RCC 7860 (cell line): ENCODE measurements at places on chromosomes 12 and 14.

DNA sequence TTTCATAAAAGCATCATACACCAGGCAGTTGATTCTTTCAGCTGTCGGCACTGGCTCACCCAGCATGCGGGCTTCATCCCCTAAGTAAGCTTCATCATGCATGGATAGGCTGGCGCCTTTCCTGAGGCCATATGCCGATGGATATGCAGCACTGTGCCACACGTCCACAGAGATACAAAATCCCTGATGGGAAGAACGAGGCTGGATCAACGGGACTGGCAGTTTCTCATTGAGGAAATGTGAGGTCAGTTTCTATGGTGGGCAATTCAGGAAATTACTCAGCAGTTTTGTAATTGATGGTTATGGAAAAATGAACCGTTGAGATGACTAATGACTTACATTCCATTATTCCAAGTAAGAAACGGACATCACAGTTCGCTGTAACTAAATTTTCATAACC lies 453.8 kb downstream of the TMEM121 start:
- DNase-seq, result peak; percentile 86

DNA sequence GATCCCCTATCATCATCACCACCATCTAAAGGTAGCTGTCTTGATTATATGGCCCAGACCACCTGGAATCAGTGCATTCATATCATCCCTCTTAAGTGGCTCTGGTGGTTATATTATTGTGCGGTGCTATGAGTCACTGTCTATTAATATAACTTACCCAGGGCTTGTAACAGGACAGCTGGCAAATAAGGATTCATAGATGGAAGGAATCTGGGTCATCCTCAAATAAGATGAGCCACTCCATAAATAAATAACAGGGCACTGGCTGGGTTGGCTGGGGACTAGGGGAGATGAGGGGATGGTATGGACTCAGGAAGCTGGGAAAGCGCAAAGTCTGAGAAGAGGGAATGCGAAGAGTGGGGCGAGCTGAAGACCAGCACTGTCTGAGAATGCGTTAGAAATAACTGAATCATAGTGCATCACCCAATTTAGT lies 216.1 kb downstream of the NUAK1 start:
- DNase-seq, result peak; percentile 44

GRCh38 chr14:35435177-35435576 lies 30.6 kb upstream of the NFKBIA start:
- no peak for DNase-seq

DNA sequence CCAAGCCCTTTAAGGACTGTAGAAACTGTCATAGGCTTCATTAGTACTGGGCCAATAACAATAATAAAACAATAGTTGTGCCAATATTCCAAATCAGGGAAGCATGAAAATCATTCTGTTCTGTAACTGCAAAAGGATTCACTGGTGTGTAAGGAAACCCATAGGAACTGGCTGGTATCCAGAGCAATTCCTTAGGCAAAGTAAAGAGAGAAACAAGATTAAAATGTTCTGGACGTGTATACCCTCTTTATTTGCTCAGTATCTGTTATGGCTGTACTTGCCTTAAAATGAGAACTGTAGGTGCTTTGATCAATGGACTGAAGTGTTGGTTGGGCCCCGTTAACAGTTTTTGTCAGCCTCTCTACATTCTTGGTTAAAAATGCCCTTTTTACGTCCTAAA lies 72.4 kb upstream of the STAC3 start:
- DNase-seq, result no peak

GRCh38 chr14:68682166-68683103 lies 110.4 kb downstream of the ZFP36L1 start:
- peak; percentile 78 for DNase-seq

DNA sequence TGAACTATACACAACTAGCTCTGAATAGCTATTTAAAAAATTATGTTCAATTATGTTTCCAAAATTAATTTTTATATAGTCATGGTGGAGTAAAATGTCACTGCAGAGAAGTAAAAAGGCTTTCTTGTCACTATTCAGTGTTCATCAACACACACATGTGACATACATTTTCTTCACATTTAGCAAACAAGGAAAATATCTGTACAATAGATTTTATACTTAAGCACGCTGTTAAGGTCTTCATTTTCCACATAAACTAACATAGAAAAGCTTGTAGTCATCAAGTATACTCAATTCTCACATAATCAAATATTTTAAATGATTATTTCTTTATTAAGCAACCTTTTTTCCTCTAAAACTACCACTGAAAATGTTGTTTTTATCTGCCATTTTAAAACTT lies 141.2 kb upstream of the DIO2 start:
- DNase-seq, result no peak
